ENCODE measurements at places on chromosomes 12 and 14.
A peak's percentile ranks its signal among the peaks of the same experiment; 100 is the strongest.

DNA sequence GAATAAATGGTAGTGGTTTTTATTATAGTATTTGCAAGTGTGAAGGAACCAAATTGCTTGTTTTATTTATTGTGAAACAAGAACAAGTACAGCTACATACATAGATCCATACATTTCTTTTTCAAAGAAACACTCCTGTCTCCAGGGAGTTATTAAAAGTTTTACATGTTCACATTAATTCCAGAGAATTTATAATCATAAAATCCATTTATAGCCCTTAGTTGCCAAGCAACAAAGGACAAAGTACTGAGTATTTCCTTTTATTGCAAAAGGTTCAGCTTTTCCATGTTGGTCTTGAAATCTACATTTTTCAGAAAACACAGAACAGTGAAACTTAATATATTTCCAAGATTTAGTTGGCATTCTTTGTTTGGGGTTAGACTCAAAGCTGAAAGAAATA, 9.5 kb downstream of the MYRFL start:
- no peak for DNase-seq

DNA sequence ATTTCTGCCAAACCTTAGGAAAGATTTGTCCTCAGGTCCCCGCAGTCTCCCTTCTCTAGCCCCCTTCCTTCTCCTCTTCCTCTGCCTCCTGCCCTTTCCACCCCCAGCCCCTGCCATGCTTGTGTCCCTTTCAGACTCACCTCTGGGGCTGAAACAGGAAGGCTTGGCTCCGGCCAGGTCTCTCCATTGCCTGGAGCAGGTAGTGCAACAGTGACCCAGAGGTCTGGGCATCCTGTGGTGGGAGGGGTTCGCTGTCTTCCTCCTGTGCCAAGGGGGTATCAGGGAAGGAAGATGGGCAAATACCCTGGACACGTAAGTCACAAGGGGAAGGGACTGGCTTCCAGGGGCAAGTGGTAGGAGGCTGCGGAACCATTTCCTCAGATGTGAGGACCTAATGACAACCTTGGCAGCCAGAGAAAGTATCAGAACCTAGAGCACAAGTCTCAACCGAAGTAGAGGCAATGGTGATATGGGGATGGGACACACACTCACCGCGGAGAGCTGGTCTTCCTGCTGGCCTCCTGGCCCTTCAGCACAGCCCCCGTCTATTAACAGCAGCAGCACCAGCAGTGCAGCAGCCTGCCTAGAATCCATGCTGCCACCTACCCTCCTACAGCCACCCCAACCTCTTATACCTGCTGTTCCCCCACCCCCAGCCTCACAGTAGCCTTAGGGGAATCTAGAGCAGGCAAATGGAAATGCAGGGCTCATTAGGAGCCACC, at the start of gene NPFF:
Gene NPFF, minus strand, starts transcription at position 604 of the 722 bp plus-strand sequence. Its CDS starts 10 bp downstream, at position 594.
- no peak for DNase-seq

DNA sequence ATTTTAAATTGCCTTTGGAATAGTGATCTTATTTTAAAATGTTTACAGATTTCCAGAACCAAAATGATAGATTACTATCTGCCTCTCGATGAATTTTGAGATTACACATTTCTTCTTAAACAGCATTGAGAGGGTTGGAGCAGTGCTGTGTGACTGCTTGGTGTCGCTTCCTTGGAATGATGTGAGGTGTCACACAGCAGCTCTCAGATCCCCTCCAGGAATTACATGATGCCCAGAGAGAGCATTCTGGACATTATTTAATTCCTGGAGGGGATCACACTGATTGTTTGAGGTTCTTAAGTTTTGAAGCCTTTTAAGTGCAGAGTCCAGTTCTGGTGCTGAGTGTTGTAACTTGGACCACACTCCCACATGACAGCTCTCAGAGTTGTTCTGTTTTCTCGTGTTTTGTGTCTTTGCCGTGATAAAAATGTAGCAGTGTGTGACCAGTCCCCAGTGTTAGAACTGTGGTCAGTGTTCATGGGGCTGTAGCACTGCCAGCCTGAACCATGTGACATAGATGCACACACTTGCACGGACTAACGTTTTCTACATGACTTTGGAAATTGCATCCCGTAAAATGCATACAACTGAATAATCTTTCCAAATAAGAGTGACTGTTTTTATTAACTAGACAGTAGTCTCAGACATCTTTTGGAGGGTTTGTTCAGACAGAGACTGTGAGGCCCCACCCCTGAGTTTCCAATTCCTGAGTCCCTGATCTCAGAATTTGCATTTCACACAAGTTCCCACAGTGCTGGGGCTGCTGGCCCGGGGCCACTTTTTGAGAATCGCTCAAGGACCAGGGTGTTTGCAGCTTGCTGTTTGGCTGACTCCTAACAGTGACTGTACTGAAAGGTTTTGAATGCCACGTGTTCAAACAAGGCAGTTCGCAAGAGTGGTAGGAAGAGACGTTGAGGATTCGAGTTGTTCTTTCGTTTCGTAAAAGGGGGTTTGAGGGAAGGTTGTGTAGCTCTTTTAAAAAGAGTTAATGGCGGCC, 26.0 kb downstream of the XRCC3 start:
- peak; percentile 66 for DNase-seq

- no peak for DNase-seq
Observed at GRCh38 chr12:130716969-130717366, 869 bp upstream of the RIMBP2 start.

DNA sequence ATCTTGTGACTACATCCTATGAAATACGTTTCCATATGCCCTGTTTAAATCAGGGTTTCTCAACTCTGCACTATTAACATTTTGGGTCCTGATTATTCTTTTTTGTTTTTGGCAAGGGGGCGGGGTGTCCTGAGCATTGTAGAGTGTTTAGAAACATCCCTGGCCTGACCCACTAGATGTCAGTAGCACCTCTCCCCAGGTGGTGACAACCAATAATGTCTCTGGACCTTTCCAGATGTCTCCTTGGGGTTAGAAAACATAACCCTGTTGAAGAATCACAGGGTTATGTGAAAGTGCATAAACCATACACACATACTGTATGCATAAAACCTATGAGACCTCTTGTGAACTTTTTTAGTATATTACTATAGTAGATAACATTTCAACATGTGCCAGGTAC, 1.4 kb downstream of the ACAD10 start:
- no peak for DNase-seq

DNA sequence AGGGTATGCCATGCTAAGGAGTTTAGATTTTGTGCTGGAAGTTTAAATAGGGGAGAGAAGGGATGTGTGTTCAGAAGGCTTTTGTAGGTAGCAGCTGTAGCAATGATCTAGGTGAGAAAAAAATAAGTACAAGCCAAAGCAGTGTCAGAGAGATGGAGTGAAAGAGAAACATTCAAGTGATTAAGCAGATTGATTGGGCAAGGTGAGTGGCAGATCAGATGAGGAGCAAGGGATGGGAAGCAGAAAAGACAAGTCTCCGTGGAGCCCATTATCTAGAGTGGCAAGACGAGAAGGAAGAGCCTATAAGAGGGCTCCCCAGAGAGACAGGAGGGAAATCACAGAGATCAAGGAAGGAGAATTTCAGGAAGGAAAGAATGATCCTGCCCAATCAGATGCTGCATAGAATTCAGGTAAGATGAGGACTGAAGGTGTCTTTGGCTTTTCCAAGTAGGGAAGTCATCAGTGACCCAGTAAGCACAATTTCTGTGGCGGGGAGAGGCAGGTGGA, 133.5 kb downstream of the ETV6 start:
- no peak for DNase-seq

DNA sequence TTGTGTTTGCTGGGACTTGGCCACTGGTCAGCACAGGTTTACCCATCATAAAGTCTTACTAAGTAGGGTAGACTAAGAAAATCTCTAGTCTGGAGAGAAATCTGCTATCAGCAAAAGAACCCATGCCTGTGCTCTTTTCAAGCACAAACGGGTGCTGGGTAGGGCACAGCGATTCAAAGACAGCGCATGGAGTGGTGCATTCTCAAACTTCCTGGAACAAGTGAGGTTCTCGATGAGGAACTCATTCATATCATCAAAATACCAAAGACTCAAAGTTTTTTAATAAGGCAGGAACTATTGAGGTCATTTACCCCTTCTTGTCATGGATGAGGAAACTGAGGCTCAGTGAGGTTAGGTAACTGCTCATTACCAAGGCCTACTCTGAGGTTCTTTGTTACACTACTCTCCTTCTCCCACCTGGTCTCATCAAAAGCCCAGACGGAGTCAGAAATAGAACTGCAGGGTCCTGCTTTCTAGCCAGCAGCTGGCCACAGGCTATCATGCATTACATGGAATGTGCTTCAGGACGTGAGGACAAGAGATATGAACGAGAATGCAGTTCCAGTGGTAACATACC, 390.3 kb downstream of the ZFP36L1 start:
- no peak for DNase-seq

GRCh38 chr12:68633614-68634558, 23.2 kb downstream of the RAP1B start:
- DNase-seq: no peak

DNA sequence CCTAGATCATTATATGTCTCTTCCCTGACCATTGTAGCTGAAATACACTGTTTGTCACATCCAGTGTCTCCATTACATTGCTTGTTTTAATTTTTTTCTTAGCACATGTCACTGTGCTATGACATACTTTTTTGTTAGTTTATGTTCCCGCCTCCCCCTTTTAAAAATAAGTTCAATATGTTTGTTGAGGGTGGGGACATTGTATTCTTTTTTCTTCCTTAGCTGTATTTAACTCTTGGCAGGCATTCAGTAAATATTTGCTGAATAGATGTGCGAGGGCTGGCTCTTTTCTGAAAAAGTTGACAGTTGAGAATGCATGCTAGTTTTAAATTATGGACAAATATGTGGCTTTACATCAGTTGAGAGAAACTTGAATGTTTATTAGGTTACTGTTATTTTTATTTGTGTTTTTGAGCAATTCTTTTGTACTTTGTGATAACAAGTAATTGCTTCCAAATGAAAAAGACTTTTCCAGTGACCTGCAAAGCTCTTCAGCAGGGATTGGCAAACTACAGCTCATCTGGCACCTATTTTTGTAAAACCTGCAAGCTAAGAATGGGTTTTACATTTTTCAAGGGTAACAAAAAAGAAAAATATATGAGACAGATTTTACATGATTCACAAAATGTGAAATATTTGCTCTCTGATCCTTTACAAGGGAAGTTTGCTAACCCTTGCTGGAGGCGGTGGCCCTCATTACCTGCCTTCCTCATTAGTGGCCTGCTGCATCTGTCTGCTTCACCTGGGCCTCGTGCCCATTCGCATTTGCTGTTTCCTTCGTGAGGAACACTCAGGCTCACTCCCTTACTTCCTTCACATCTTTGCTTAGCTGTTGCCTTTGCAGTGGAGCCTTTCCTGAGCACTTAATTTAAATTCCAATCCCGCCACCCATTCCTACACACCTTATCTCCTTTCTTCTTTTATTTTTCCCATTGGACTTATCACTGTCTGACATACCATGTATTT, 229.4 kb downstream of the ERC1 start:
- no peak for DNase-seq

GRCh38 chr12:32783029-32783428, 27.3 kb upstream of the YARS2 start:
- no peak for DNase-seq

- no peak for DNase-seq
Observed at GRCh38 chr12:130952171-130952954, 1.3 kb upstream of the ADGRD1 start.
